HS-5 (cell line): ENCODE measurements at places on chromosomes 5 and 9.

GRCh38 chr5:132714456-132715307, 22.7 kb downstream of the KIF3A start:
- DNase-seq, result no peak

GRCh38 chr5:170478306-170478705, 25.5 kb upstream of the KCNIP1 start:
- no peak for DNase-seq

GRCh38 chr5:126269511-126269910, 153.7 kb upstream of the GRAMD2B start:
- DNase-seq, result no peak

GRCh38 chr5:146203872-146204192, 427 bp downstream of the RBM27 start:
- no peak for DNase-seq

DNA sequence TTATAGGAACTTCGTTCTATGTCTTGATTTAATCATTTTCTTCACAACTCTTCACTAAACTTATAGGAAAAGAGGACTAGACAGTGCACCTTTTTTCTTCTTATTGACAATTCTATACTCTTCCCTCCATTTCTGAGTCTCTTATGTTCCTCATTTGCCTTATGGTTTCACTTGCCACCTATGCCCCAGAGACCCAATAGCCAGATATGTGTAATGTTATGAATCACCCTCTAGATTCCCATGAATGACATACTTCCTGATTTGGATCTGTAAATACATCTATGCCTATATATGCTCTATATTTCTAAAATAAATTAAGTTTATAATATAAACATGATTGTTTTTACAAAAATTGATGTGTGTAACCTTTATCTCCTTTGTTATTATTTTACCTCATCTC, 514.1 kb upstream of the MEF2C start:
- DNase-seq, result peak; percentile 24

DNA sequence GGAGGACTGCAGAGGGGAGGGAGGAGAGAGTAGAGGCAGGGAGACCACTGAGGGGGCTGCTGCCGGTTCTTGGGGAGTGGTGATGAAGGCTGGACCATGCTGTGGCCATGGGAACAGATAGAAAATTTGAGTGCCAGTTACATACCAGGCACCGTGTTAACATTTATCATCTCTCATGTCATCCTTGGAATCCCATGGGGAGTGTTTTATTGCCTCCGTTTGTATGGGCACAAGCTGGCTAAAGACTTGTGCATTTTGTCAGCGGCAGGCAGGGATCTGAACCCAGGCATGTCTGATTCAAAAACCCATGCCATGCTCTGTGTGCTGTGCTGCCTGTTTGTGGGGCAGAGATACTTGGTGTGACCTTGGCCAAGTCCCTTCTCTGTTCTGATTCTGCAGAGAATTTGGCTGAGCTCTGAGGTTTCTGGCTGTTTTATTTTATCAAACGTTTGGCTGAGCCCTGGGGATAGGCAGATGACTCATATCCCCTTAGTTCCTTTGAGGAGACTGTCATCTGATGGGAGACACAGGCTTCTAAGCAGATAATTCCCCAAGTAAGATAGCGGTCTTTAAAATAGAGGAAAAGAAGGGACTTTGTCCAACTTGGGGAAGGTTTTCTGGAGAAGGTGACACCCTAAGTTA, 22.2 kb downstream of the COL27A1 start:
- DNase-seq, result no peak

DNA sequence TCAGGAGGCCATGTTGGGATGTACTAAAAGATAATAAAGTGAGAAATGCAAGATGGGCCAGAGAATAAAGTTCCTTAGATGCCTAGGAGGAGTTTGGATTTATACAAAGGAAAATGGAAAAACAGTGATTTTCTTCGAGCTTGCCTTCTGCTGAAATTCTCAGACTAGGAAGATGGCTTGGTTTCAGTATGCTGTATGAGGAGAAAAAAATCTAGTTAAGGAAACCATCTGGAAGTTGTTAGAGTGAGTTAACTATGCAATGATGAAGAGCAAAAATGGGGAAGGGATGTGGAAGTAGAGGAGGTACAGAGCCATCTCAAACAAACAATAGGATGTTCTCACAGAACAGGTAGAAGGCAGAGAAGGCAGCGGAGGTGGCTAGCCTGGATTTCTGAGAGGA, 162.9 kb upstream of the FTMT start:
- DNase-seq, result no peak

- DNase-seq, result no peak
Observed at GRCh38 chr5:133848341-133848811, 120.0 kb downstream of the C5orf15 start.

GRCh38 chr9:121296213-121297127, 28.5 kb downstream of the GSN start:
- DNase-seq, result no peak

DNA sequence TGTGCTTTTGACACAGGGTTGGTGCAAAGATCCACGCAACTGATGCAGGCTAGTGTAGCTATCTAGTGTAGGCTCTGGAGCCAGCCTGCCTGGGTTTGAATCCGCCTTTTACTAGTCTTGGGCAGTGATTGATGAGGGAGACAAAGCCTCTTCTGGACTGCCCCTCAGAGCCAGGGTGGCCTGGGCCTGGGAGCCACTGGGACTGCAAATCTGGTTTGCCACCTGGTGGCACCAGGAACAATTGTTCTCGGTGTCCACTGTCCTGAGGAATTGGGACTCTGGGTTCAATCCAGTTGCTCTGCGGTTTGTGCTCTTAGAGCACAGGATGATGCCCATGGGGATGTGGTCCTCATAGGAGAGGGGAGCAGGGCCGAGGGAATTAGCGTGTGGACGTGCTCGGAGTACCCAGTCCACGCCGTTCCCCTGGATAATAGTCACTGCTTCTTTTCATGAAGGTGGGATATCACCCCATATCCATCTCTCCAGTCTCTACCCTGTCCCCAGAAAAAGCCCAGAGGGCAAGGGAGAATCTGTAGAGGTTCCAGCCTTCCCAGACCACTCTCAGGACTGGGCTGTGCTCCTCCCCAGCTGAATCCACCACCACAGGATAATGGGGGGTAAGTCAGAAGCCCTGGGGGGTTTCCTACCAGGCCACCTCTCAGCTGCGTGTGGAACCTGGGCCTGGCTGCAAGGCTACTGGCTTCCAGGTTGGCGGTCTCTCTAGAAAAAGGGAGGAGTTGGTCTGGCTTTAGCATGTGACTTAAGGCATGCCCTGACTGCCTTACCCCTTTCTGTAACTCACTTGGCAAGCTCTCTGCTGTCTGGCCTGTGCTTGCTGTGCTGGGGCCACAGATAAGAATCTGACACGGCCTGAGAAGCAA, 1.9 kb downstream of the B4GALT7 start:
- DNase-seq, result no peak
